ENCODE measurements at places on chromosomes 2 and 18.

- DNase-seq: no peak
Observed at GRCh38 chr2:25303633-25304236, 38.0 kb downstream of the DNMT3A start.

DNA sequence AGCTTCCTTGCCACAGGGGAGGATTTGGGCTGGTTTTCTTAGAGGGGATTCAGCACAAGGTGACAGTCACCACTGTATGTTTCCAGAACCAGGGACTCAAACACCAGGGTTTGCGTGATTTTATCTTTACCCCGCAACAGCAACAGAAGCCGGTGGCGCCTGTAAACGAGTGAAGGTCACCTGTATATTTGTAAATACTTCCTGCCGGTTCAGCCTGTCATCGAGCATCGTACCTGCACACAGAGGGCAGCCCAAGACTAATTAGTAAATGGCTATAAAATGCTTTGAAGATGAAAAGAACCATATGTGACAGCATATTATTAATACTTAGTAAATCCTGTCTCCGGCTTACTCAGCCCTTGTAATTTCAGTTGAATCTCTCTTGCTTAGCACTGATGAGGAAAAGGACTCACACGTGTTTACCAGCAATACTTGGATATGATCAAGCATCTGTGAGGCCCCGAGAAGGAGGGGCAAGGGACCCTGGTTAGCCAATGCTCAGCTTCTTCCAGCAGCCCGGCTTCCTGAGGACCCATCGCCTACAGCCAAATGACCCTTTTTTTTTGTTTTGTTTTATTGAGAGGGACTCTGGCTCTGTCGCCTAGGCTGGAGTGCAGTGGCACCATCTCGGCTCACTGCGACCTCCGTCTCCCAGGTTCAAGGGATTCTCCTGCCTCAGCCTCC is 51.3 kb upstream of the FOSL2 start:
- DNase-seq: no peak

GRCh38 chr2:231680992-231681852 is 27.1 kb upstream of the PTMA start:
- DNase-seq: no peak

DNA sequence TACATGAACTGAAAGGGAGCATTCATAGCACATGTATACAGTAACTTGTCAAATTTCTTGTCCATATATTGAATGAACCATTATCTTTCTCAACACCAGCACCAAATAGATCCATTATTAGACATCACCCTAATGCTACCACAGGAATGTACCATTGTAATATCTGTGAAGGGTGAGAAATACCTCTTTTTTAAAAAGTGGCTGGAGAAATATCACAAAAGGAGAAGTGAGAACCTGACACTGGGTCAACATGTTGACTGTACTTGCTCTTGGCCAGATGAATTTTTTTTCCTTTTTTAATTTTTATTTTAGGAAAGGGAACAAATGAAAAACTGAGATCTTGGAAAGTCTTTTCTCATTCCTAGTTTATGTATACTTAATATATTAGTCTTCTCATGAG is 63.5 kb downstream of the CAVIN2 start:
- no peak for DNase-seq

- DNase-seq: no peak
Observed at GRCh38 chr2:1348789-1349188, 64.5 kb upstream of the TPO start.

DNA sequence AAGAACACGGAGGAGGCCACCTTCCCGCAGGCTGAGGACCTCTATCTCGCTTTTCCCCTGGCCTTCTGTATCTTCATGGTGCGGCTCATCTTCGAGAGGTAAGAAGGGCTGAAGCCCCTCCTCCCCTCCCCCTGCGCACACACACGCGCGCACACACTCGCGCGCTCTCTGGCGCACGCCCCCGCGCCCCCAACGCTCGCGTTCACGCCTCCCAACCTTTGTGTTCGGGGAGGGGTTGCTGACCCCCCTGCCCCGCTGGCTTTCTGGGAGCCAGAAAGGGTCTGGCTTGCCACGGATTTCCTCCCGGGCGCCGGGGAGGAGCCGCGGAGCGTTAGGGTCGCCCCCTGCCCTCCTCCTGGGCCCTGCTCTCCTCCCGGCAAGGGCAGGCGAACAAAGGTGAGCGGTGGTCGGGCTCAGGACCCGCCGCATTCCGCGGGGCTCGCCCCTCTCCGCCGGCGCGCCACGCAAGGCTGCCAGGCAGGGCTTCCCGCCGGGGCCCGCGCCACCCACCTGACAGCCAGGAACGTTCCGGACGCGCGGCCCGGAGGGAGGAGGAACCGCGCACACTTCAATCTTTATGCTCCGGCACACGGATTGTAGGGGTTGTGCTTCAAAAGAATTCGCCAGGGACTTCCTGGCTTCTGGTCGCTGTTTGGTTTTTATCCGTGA is 583 bp downstream of the CERS6 start:
- DNase-seq: peak; percentile 59

GRCh38 chr2:10891848-10892247 is 19.9 kb upstream of the KCNF1 start:
- no peak for DNase-seq

- DNase-seq: no peak
Observed at GRCh38 chr2:168524005-168524404, 67.9 kb downstream of the CERS6 start.

- no peak for DNase-seq
Observed at GRCh38 chr18:8247700-8248099, 361.5 kb upstream of the RAB12 start.

DNA sequence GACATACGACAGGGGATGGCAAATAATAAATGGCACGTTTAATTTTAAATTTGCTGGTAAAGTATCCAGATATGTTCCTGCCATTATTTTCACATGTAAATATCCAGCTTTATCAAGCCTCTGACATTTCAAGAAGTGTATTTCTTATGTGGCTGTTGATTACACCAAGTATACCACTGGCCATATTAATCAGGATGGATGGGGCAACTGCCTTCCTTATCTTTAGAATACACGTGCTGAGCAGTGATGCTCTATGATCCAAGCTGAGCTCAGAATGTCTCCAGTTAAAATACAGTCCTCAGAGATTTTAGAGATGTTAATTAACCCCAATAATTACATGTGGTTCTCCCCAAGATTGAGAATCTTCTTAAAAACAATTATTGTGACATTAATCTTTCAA is 38.3 kb upstream of the RAPGEF4 start:
- DNase-seq: no peak

- DNase-seq: no peak
Observed at GRCh38 chr2:41498781-41499180, 549.0 kb upstream of the PKDCC start.

- DNase-seq: no peak
Observed at GRCh38 chr18:78625847-78626246, 353.8 kb upstream of the SALL3 start.

DNA sequence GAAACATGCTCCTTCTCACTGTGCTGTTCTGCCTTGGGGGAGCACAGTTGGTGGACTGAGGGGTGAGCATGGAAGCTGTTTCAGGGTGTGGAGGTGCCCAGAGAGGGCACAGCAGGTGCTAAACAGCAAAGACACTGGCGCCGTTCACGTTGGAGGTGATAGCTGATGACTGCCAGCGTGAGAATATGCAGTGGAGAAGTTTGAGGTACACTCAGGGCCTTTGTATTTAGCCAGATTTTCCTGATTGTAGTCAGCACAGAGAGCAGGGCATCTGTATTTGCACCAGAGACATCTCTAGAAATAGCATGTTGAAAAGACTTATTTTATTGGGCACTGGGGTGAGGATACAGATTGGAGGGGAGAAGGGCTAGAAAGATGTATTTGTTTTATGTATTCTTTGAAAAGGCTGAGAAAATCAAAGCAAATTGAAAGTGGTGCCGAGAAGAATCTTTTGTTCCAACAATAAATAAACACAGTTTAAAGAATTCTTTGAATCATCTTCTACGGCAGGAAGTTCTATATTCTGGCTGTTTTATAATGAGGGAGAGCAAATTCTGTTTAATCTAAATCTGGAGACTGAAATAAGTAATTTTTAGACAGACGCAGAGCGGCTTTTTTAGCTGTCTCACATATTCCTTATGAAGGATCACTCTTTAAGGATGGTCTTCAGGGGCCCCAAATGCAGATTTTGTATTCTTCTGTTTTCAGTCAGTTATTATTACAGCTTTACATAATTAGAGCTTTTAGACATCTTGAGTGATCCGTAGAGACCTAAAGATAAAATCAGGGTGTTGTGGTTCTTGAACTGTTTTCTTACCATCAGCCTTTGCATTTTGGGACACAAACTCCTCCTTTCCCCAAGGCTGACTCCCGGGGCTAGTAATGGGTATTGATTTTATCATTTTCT is 7.1 kb downstream of the ZNF532 start:
- DNase-seq: no peak

DNA sequence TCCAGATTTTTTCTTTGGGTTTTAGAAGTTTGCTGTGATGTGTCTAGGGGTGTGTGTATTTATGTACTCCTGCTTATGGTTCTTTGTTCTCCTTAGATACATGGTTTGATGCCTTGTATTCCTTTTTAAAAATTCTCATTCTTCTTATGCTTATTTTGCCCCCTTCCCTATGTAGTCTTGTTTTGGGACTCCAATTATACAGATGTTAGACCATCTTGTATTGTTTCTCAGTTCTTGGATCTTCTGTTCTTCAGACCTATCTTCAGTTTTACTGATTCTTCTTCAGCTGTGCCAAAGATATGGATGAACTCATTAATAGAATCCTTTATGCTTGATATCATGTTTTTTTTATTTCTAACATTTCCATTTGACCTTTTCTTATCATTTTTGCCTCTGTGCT is 14.2 kb upstream of the MSL3B start:
- DNase-seq: no peak

DNA sequence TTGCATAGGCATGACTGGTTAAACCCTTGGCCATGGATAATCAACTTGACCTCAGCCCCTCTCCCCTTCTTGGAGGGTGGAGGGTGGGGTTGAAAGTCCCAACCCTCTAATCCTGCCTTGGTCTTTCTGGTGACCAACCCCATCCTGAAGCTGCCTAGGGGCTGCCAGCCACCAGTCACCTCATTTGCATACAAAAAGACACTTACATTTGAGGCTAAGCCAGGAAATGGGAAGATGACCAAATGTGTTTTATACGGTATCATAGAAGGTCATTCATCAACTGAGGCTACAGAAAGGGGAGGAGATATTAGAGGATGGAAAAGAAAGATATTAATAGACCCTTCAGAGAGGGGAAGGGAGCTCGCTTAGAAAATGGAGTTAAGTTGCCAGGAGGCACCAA is 96.8 kb downstream of the NCK2 start:
- no peak for DNase-seq

- no peak for DNase-seq
Observed at GRCh38 chr2:112643488-112643887, 2.3 kb upstream of the SLC20A1 start.

GRCh38 chr2:28435814-28436351 is 43.2 kb downstream of the FOSL2 start:
- DNase-seq: no peak

GRCh38 chr2:71877636-71878035 is 270.0 kb downstream of the CYP26B1 start:
- no peak for DNase-seq

- DNase-seq: no peak
Observed at GRCh38 chr18:9804517-9805104, 81.2 kb upstream of the TXNDC2 start.

DNA sequence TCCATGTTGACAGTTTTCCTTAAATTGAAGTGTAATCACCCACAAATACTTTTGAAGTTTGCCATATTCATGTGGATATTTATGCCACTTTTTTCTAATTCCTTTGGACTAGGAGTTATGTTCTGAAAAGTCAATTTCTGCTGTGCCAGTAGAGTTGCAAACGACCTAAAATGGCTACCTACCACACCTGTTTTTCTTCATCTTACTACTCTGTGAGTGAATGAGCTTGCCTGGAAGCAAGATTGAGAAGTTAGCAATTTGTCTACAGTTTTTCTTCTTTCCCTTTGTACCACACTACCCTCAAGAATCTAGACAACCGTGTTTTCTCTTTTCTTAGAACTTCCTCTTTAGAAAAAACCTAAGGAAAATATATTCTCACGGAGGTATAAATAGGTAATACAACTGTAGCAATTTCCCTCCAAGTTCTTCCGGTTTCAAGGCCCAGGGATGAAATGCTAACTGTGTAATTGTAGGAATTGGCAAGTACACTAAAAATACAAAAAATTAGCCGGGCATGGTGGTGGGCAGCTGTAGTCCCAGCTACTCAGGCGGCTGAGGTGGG is 7.3 kb upstream of the SLC39A10 start:
- DNase-seq: no peak

DNA sequence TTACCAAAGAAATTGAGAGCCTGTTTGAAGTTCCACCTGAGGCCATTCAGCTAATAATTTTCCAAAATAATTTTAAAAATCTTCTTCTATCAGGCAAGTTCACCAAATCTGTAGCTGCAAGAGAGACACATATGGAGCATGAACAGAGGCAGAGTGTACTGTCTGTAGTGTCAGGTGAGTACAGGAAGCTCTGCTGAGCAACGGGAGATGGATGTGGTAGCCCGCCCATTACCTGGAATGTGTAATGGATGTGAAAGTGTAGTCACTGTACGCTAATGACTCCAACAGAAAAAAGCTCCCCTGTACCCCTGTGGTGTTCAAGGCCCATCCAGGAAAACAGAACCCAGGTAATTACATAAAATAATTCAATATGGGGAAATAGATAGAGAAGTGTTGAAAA is 311.5 kb downstream of the LRRTM4 start:
- DNase-seq: no peak

- DNase-seq: no peak
Observed at GRCh38 chr2:238801791-238802190, 46.1 kb upstream of the TWIST2 start.

- no peak for DNase-seq
Observed at GRCh38 chr18:5982332-5982731, 87.0 kb upstream of the TMEM200C start.

- no peak for DNase-seq
Observed at GRCh38 chr2:151900331-151900730, 72.1 kb upstream of the ARL5A start.

DNA sequence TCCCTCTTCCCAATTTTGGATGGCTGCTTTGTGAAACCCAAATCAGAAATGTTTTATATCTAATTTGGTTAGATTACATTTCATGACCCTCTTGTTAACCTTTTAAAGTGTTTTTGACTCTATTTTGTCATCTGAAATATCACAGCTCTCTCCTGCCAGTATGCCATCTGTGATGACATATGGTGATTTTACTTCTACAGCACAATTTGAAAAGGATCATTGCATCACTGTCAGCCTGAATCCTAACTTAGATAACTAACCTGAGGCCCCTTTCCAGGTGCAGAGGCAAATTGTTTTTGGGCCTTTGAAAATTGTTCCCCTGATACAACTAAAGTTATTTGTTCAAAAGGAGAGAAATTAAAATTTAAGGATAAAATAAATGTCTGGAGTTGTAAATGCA is 1023.4 kb upstream of the LRRTM1 start:
- no peak for DNase-seq

- DNase-seq: no peak
Observed at GRCh38 chr2:128646091-128646490, 327.4 kb upstream of the HS6ST1 start.

DNA sequence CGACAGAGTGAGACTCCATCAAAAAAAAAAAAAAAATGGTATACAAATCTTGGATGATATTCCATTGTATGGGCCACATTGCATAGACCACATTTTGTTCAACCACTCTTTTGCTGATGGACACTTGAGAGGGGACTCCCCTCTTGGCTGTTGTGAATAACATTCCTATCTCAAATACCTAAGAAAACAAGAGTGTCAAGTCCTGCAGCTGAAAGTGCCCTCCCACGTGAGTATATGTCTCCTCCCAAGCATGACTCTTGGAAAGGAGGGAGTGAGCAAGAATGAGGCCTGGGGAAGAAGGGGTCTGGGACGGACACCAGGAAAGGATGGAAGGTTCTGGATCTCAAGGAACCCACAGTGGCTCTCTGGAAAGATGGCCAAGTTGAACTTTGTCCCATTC is 36.0 kb upstream of the NPAS2 start:
- DNase-seq: no peak

Data from CD4-positive, alpha-beta T cell (primary cell).